ENCODE measurements at places on chromosomes 5 and 9.

DNA sequence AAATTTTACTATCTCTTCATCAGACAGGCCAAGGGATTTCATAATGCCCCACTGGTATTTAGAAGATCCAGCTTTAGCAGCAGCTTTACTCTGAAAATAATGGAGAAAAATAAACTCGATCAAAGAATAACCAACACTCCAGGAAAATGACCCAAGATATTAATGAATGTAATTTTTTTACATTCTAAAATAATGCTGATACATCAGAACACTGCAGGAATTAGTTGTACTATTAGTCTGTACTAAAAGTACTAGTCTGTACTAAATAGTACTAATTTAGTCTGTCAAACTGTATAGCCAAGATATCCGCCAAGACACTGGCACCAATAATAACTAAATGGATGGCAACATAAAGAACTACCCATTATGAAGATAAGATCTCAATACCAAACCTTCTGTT lies 18.1 kb downstream of the LARS1 start:
- DNase-seq, result no peak

DNA sequence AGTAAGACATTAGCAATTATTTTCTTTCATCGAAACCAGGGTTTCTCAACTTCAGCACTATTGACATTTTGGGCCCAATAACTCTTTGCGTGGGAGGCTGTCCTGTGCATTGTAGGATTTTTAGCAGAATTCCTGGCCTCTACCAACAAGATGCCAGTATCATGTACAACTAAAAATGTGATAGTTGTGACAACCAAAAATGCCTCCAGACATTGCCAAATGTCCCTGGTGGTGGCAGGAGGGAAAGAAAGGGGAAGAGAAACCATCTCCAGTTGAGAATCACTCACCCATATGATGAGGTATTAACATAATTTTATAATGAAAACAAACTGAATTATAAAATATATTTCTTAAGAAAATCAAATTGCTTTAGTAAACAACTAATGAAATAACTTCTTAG lies 406.1 kb downstream of the RAB3C start:
- no peak for DNase-seq

DNA sequence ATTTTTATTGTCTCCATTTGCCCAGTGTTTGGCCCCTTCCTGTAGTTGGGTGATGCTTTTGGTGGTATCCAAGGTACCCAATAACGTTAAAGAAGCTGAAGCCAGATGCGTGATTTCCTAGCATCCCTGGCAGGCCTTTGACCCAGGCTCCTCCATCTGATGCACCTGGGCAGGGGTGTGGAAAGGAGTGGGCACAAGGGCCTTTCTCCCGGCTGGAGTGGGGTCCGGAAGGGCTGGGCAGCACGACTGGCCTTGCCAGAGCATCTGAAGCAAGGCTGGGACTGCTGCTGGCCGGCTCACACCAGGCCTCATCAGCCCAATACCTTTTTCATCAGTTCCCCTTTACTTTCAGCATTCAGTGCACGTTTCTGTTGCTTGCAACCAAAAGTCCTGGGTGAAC lies 220.2 kb downstream of the FANCC start:
- DNase-seq, result no peak

DNA sequence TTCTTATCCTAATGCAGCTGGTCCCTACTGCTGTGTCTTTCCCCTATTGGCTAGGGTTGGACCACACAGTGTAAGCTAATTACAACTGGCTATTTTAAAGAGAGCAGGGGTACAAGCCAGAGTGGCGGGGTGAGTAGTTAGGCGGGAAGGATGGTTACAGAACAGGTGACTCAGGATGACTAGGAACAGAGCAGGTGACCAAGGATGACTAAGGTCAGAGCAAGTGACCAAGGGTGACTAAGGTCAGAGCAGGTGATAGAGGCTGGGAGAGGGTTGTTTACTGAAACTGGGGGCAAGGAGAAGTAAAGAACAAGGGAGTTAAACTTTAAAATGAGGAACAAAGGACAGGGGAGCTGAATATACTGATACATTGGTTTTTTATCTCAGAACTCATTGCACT lies 125.4 kb downstream of the PTTG1 start:
- no peak for DNase-seq

- no peak for DNase-seq
These were observed 256.1 kb upstream of the IRX2 start for GRCh38 chr5:3007577-3007976.

GRCh38 chr9:71245651-71246050 lies 124.2 kb upstream of the TRPM3 start:
- no peak for DNase-seq

GRCh38 chr5:114054594-114054993 lies 307.3 kb upstream of the KCNN2 start:
- peak; percentile 35 for DNase-seq

GRCh38 chr5:13472842-13473241 lies 471.6 kb downstream of the DNAH5 start:
- peak; percentile 52 for DNase-seq

GRCh38 chr5:146703899-146704298 lies 174.7 kb downstream of the PPP2R2B start:
- DNase-seq, result no peak

DNA sequence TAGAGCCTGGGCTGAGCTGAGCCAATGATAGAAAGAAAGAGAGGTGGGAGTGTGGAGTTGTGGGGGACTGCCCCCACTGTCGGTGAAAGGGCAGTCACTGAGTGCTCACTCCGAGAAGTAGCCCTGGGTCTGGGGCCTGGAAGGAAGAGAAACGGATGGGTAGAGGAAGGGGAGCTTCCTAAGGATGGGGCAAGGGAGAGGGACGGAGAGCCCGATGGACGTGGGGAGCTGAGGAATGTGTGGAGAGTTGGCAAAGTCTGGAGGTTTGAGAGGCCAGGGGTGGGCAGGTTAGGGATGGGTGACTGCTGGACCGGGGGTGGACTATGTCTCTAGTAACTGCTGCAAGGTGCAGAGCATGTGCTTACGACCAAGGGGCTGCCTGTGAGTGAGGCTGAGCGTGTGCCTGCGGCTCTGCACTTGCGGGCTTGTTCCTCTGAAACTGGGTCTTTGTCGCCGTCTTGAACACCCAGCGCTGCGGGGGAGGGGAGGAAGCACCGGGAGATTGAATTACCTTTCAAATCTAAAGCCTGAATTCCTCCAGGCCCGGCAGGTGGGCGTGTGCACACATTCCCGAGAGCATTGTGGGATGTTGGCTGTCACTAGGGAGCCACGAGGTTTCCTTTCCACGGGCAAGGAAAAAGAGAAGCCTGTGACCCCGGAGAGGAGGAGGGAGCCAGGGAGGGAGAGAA lies 76.4 kb upstream of the ARAP3 start:
- peak; percentile 76 for DNase-seq

DNA sequence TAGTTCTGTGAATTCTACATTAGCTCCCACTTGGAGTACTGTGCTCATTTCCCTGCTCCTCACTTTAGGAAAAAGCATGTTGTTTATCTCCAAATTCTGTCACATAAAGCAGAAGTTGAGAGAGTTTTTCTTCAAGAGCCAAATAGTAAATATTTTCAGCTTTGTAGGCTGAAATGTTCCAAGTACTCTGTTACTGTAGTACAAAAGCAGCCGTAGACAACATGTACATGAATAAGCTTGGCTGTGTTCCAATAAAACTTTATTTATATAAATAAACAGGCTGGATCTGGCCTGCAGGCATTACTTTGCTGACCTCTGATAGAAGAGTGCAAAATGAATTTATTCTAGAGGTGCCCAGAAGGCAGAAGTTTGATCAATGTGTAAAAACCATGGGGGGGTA lies 73.0 kb upstream of the AGXT2 start:
- peak; percentile 21 for DNase-seq

DNA sequence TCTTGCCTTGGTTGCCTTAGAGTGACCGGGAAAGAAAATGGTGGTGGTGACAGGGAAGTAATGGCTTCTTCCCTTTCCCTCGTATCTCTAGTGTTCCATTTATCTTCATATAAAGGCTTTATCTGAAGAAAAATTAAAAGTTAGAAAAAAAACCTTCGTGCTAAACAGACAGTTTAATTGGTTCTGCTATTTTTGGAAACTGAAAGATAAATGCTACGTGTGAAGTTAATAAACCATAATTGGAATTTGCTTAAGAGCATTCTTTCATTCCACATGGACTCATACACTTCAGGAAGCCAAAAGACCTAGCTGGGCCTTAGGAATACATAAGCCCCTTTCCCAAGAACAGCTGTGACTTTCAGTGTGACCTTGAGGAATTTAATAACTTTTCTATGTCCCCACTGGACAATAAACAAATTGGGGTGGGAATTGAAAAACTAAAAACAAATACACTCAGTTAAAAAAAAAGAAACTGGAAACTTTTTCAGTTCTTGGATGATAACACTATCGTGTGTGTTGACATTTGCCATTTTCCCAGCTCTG lies 818.8 kb upstream of the WWC1 start:
- no peak for DNase-seq

GRCh38 chr5:16507716-16508115 lies 42.1 kb upstream of the ZNF622 start:
- no peak for DNase-seq

GRCh38 chr9:136013116-136013515 lies 51.9 kb upstream of the UBAC1 start:
- no peak for DNase-seq

DNA sequence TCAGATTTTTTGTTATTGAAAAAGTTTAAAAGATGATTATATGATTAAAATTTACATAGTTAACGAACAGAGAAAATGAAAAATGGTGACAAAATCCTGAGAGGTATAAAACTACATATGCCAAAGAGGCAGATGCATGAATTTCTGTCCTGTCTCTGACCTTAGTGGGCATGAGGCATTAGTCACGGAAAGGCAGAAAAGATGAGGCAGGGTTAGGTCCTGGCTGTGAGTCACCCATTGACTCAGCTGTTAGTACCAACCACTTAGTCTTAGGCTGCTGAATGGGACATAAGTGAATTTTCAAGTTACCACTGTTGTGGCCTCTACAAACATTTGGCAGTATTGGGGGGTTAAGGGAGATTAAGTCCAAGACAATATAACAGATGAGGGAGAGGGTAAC lies 33.1 kb downstream of the RASA1 start:
- no peak for DNase-seq

GRCh38 chr9:107710953-107711352 lies 221.4 kb upstream of the KLF4 start:
- peak; percentile 9 for DNase-seq

DNA sequence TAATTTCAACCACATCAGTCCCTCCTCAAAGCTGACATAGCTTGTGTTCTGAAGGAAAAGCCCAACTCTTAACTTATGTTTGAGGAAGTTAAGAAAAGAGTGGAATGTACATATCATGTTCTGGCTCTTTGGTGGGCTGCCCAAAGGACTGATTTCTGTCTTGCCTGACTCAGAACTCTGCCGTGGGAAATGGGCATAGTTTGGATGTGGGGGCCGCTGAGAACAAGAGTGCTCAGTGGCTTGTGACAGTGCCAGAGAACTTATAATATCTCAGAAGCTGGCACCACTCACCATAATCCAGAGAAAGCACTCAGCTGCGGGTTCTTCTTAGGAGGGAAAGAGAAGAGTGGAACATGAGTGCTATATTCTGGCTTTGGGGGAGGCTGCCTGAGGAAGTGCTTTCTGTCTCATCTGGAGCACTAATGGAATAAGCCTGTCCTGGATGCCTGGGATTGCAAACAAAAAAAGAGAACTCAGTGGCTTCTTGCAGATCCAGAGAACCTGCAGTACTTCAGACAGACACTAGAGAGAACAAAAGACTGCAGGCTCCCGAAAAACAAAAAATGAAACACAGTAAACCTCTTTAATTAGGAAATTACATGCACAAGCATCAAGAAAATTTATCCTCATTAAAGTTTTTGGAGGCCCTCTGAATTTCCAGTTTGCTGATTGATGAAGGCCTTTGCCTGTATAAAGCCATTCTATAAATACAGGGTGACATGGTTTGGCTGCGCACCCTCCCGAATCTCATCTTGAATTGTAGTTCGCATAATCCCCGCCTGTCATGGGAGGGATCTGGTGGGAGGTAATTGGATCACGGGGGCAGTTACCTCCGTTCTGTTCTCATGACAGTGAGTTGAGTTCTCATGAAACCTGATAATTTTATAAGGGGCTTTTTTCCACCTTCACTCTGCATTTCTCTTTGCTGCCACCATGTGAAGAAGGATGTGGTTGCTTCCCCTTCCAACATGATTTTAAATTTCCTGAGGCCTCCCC lies 207.0 kb downstream of the DMAC1 start:
- no peak for DNase-seq

DNA sequence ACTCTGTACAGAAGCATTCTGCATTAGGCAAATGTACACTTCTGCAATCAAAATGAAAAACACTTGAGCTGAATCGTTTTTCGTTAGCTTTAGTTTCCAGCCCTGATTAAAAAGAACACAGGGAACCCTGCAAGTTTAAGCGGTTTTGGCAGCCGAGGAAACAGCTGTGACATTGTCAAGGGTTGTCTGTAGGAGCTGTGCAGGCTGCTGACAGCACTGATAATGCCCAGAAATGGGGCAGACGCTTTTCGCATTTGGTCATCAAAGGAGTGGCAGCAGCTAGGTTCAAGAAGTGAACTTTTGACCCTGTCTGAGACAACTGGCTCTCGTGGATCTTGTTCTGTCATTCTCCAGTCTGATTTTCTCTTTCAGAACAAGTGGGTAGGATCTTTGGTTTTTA lies 165.6 kb upstream of the CCDC152 start:
- DNase-seq, result peak; percentile 26

DNA sequence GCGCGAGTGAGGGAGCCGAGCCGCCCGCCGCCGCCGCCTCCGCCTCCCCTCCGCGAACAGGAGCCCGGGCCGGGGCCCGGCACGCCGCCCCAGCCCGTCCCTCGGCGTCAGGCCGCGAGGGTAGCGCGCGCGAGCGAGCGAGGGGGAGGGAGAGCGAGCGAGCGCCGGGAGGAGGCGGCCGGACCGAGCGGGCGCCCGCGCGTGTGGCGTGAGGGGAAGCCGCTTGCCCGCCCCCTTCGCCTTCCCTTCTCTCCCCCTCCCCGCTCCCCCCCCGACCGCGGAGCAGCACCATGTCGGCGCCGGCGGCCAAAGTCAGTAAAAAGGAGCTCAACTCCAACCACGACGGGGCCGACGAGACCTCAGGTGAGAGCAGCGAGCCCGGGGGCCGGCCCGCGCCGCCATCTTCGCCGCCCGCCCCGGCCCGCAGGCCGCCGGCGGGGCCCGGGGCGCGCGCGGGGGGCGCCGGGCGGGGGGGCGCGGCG lies 312 bp downstream of the SET start:
- DNase-seq, result no peak

DNA sequence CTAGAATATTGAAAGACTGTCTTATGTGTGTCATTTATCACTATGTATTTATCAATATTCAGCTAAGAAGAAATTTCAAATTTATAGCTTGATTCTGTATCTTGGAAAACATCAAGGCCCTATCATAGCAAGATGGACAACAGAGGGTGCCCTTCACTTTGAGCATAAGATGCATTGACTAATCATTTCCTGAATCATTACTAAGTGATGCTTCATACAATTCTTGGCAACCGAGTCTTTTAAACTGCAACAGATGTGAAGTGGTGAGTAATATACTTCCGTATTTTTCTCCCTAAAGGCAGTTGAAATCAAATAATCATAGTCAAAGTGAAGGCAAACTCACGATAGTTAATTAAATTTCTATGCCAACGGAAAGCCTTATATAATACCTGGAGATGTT lies 318.6 kb upstream of the RGMB start:
- DNase-seq, result peak; percentile 3

- no peak for DNase-seq
These were observed 37.5 kb downstream of the MAMDC2 start for GRCh38 chr9:70081120-70081495.
